ENCODE measurements at places on chromosomes 1 and 21.

DNA sequence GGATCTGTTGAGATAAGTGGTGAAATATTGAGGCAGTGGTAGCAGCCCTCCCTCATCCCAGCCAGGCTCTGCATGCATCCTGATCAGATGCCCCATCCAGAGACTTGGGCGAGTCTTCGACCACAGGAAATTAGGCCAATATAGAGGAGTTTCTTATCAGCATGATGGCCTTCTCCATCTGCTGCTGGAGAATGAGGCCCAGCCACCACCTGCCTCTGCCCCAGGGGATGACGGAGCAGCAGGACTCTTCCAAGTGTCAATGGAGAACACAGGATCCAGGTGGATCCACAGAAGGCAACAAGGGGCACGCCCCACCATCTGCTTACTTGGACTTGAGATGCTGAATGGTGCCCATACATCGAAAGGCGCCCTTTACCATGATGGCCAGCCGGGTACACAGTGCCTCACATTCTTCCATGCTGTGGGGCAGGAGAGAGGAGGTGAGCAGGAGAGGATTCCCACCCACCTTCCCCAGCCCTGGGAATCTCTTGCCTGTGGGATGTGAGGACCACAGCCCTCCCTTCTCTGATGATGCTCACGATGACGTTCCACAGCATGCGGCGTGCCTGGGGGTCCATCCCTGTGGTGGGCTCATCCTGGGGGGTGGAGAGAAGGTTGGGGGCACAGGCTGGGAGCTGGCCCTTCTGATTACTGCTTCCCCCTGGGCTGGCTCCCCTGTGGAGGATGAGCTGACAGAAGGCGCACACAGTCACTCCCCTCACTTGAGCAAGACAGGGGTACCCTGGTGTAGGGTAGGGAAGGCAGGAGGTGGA lies 91.5 kb upstream of the GCLM start:
- DNase-seq, result no peak

GRCh38 chr1:3066826-3067225 lies 2.2 kb upstream of the PRDM16 start:
- no peak for DNase-seq

GRCh38 chr21:35135481-35135880 lies 86.4 kb upstream of the RUNX1 start:
- no peak for DNase-seq

GRCh38 chr21:28959367-28960099 lies 33.1 kb downstream of the LTN1 start:
- no peak for DNase-seq

DNA sequence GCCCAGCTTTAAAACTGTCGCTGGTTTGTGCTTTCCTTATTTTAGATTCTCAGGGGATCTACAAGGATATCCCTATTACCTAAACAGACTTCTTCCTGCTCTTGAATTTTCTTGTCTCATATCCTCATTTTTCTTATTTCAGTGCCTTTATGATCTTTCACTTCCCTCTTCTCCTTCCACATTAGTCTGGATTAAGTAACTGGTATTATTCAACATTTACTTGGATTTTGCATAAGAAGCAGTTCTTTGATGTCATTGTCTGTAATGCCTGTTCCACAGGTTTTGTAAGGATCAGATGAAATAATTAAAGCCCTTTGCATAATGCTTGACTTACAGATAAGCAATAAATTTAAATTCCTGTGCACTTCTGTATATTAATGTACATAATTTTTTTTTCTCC lies 26.5 kb downstream of the CXADR start:
- DNase-seq, result no peak

DNA sequence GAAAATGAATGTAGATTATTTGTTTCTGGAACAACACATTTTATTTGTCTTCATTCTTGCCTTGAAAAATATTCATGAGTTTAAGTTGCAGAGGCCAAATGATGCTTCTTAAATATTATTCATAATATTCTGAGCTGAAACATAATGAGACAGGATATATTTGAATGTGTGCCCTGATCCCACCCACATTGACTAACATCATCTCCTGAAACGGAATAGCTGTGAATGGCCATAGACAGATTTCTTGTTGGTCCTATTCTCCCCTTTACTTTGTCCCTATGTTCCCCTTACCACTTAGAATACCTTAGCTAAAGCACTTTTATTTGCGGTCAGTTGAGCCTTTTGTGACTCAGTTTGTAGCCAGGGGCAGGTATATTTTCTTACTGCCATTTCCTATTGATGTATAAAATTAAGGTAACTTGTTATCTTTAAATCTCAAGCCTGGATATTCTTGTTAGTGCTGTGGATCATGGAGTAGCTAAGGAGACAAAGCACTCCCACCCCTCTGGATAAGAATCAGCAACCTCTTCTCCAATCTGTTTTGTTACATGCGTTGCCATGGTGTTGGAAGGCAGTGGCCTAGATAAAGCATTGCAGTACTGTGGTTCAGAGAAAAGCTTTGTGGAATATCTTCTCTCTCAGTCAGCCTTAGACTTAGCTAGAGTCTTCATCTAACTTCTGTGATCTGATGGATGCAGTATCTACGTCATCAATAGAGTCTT lies 478.5 kb upstream of the DEPDC1 start:
- no peak for DNase-seq

GRCh38 chr1:91781901-91782622 lies 103.9 kb downstream of the TGFBR3 start:
- no peak for DNase-seq

GRCh38 chr1:53138991-53139884 lies 3.2 kb downstream of the SLC1A7 start:
- DNase-seq, result no peak

GRCh38 chr1:164774819-164775654 lies 216.1 kb downstream of the PBX1 start:
- no peak for DNase-seq

DNA sequence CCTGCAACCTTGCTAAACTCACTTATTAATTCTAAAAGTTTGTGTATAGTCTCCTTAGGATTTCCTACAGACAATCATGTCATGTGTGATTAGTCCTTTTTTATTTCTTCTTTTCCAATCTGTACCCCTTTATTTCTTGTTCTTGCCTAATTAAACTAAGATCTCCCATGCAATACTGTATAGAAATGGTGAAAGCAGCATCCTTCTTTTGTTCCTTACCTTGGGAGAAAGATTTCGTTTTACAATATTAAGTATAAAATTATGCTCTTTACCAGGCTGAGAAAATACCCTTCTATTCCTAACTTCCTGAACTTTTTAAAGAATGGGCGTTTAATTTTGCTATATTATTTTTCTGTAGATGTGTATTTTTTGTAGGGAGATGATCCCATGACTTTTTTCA lies 7.6 kb upstream of the COL18A1 start:
- DNase-seq, result no peak

GRCh38 chr1:16187748-16188401 lies 24.6 kb downstream of the ARHGEF19 start:
- DNase-seq, result no peak

GRCh38 chr1:145846201-145846612 lies 777 bp downstream of the NUDT17 start:
- DNase-seq, result no peak

DNA sequence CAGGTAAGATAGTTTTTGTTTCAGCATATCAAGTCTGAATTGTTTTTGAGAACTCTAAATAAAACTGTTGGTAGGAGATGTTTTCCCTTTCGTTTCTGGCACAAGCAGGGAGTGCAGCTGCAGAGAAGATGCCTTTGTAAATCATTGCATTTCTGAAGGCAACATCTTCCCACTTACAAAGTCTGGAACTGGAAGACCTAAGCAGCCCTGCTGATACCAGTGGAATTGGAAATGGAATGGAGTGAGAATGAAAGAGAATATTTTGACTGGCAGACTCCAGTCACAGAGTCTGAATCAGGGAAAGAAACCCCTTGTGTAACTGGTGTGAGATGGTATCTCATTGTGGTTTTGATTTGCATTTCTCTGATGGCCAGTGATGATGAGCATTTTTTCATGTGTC lies 815.6 kb downstream of the LTN1 start:
- no peak for DNase-seq

DNA sequence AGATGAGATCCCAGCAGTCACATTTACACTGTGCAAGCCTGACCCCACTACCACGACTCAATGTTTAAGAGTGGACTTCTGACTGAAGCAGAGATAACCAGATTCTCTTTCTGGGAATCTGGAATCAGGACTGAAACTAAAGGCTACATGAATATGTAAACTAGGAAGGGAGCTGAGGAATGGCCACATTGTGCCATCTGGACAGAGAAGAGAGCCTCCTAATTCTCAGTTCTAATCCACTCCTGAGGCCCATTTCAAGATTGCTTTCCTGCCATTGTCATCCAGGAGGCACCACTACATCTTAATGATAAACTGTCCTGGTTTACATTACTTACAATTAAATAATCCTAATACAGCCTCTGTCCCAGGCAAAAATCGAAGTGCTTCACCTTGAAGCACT lies 6.5 kb downstream of the PAXBP1 start:
- no peak for DNase-seq

DNA sequence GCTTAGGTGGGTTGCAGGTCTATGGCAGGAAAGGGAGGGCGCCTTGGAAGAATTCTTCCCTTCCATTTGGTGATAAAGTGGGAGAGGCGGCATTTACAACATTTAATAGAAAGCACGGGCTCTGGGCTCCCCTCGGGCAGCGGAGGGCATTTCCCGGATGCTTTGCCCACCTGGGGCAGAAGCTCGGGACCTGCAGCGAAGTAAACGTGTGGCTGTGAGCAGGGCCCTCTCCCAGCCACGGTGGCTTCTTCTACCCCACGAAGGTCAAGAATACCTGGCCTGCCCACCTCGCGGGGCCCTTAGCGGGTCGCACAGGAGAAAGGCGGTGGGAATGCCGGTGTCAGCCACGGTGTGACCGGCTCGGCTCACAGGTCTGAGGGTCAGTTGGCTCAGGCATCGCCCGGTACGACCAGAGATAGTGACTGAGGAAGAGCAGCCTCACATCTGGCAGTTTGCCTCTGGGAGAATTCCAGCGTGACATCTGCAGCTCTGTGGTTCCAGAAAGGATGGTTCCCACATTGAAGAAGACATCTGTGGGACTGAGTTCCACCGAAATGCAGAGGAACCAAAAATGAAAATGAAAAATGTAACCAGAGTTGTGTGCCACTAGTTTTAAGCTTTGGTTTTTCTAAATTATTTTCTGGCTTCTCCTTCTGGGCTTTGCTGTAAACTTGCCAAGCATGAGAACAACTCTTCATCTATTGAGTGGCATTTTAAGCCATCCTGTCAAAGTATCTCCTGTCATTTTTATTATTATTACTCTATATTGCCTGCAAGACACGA lies 720 bp upstream of the F3 start:
- no peak for DNase-seq

DNA sequence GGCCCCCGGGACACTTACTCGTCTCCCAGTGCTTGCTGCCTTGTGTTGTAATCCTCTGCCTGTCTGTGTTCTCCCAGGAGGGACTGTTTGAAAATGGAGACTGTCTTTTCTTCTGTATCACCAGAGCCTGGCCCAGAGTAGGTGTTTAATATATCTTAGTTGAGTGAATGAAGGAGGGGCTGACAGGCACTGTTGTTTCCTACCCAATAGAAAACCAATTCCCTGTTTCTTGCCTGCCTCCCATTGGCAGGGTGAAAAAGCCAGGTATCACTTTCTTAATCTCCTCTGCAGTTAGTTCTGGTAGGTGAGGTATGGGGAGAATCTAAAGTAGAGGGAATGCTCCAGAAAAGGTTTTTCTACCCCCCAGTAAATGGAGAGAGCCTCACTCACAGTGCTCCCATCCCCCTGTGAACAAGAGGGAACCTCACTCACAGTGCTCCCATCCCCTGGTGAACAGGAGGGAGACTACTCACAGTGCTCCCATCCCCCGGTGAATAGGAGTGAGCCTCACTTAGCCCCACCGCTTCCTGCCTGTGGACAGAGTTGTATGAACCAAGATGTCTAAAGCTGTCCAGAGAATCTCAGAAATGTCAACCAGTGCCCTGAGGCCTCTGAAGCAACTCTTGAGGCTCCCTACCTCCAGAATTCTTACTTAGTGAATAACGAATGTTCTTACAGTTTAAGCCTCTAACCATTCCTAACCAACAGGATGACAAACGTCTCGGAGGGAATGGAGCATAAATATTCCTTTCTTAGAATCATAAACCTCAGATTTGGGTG lies at the start of gene GJA5:
GJA5 (minus strand) TSS at position 122 of the 780 bp plus-strand sequence. CDS start 1,364 bp downstream, outside the sequence.
- DNase-seq, result no peak

- DNase-seq, result no peak
Observed at GRCh38 chr1:1250786-1251284, 4.3 kb upstream of the C1QTNF12 start.

- DNase-seq, result no peak
Observed at GRCh38 chr1:61950418-61950817, 208.1 kb downstream of the PATJ start.

DNA sequence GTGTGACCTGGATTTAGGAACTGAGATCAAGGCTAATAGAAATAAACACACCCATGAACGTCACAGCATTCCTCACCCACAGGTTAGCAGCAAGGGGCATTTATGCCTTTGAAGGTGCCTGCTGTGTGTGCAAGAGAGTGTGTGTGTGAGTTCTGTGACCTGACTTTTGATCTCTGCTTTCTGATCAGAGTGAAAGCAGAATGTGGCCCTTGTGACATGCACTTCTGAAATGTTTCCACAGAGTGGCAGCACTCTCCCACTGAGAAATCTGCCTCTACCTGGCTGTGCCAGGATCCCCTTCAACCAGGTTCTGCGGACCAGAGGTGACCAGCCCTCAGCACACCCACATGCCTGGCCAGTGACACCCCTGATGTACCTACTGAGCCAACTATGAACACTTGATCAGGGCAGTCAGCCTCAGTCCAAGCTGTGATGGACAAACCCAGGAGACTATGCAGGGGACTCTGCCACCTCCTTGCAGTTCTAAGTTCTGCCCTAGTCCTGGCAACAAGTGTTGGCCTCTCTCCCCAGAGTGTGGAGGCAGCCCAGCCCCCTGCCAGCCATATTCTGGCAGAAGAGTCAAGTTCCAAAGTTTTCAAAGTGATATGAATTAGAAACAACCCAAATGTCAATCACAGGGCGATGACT lies 41.0 kb downstream of the RXRG start:
- DNase-seq, result no peak

GRCh38 chr1:233393926-233394680 lies 66.6 kb downstream of the MAP3K21 start:
- DNase-seq, result no peak

All from GF-D8 (cell line).